Common myeloid progenitor, CD34-positive (primary cell): ENCODE measurements at places on chromosomes 7 and 10.

GRCh38 chr10:31401287-31401686 lies 82.3 kb downstream of the ZEB1 start:
- DNase-seq: no peak

- DNase-seq: no peak
These were observed 289.7 kb downstream of the PLXDC2 start for GRCh38 chr10:20105931-20106330.

- DNase-seq: peak; percentile 87
These were observed 48.0 kb downstream of the BRAF start for GRCh38 chr7:140876519-140877248.

DNA sequence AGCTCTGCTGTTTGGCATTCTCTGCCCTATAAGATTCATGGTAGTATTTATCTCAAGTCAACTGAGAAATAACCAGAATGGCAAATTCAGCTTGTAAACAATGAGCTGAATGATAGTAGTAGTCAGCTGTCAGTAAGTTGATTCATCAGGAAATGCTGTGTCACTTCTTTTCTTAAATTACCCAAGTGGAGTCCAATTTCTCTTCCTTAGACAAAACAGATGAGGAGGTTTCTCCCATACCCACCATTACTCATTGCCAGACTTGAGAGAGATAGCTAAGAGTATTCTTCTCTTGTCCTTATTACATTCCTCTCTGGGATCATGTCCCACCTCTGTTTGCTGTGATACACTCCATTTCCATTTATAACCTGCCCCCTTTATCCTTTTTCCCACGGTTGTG lies 159.8 kb upstream of the STEAP1 start:
- no peak for DNase-seq

- no peak for DNase-seq
These were observed 275.2 kb downstream of the POU6F2 start for GRCh38 chr7:39252916-39253315.

DNA sequence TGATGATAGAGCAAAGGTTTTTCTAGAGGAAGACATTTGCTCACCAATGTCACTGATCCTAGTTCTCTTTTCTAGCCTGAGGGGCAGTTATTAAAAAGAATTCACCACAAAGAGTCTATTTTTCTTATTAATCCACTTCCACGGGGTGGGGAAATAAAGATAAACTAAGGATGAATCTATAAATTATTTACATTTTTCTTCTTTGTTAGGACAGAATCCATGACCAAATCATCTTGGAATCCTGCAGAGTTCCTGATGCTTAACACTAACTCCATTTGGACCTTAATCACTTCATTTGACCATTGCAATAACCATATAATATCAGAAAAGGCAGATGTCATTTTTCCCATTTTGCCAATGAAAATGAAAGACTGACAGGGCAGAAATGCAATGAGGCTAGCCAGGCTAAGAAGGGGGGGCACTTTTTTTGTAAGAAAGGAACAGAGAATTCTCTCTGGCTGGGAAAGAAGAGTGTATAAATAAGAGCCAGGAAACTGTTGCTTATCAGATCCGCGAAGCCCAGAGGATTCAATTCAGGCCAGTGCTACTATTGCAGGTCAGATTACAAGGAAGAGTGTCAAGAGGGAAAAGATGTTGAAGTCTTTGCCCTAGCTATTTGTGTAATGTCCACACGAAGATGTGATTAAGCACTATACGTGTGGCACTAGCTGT lies 433.2 kb downstream of the TNS3 start:
- no peak for DNase-seq

- no peak for DNase-seq
These were observed 132.1 kb downstream of the CSTF2T start for GRCh38 chr10:51567271-51567670.

- peak; percentile 98 for DNase-seq
These were observed at the start of gene DHTKD1 for GRCh38 chr10:12068449-12069269. DHTKD1 (plus strand) TSS chr10:12068954; CDS start chr10:12069034, 80 bp downstream.

DNA sequence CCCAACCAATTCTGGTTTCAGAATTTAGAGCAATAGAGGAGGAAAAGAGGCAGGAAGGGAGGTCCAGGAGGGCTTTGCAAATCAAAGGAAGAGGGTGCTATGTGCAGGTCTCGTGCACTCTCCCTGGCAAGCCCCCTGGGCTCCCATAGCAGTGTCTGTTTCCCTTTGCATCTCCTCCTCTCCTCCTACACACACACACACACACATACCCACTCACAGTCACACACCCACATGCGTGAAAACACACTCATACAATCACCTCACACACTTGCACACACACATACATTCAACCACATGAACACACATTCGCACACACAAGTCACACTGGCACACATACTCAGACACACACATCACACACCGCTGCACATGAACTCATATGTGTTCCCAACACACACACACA lies 105.3 kb downstream of the OAT start:
- no peak for DNase-seq

- DNase-seq: peak; percentile 97
These were observed at the start of gene CALY for GRCh38 chr10:133336577-133337369. CALY (minus strand) TSS chr10:133336896; CDS start chr10:133328989, 7,907 bp downstream.

DNA sequence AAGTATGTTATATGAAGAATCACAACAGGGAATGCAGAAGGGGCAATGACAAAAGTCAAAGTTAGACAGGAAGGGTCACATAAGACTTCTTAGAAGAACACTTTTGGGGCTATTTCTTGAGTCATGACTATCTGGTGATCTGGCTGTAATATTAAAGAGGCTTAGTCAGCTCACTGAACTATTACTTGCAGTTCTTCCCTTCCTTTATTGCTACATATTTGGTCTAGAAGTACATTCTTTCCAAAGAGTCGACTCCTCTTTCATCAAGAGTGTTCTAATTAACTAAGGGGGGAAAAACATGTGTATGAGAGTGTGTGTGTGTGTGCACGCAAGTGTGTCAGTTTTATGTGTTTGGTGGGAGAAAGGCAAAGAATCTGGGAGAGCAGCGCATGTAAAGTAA lies 247.3 kb upstream of the LRRTM3 start:
- DNase-seq: no peak

- no peak for DNase-seq
These were observed 52.9 kb downstream of the BAMBI start for GRCh38 chr10:28730031-28730778.

DNA sequence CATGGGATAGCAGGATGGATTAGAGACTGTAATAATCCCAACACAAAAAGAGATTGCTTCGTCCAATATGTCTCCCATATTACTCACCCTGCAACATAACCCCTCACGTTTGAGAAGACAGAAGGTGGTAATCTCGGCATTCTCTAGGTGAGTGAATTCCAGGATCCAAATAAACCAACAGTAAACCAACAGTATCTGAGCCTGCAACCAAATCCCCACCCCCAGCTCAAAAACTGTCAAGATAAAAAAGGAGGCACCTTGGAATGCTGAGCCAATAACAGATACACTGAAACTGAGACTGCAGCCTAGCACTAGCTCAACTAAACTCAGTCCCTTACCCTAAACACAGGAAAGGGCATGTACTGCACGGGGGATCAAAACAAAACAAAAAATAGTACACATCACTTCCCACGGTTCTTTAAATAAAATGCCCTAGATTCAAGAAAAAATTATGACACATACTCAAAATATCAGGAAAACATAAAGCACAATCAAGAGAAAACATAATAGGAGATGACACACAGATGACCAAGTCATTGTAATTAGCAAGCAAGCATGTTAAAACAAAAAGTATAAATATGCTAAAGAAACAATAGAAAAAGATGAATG lies 28.0 kb downstream of the IPMK start:
- no peak for DNase-seq

DNA sequence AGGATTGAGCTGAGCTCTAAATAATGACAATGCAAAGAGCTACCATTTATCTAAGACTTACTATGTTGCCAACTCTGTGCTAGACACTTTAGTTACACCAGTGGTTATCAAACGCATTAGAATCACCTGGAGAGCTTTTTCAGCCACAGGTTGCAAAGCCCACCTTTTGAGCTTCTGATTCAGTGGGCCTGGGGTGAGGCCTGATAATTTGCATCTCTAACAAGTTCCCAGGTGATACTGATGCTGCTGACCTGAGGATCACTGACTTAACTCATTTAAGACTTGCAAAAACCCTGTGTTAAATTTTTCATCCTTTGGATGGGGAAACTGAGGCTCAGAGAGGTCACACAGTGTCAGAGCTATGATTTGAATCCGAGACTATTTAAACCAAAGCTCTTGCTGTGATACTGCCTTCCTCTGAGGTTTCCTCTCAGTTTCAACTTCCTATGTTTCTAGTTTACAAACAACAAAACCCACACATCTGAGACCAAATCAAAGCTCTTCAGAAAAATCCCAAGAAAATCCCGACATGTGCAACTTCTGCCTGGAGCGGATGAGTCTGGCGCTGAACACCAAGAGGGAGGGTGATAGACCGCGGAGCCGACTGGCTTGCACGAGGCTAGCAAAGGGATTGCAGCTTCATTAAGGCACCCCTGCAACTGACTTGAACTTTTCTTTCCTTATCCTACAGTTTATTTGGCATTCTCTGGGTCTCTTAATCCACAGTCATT lies 124.9 kb downstream of the CYP26A1 start:
- DNase-seq: no peak

DNA sequence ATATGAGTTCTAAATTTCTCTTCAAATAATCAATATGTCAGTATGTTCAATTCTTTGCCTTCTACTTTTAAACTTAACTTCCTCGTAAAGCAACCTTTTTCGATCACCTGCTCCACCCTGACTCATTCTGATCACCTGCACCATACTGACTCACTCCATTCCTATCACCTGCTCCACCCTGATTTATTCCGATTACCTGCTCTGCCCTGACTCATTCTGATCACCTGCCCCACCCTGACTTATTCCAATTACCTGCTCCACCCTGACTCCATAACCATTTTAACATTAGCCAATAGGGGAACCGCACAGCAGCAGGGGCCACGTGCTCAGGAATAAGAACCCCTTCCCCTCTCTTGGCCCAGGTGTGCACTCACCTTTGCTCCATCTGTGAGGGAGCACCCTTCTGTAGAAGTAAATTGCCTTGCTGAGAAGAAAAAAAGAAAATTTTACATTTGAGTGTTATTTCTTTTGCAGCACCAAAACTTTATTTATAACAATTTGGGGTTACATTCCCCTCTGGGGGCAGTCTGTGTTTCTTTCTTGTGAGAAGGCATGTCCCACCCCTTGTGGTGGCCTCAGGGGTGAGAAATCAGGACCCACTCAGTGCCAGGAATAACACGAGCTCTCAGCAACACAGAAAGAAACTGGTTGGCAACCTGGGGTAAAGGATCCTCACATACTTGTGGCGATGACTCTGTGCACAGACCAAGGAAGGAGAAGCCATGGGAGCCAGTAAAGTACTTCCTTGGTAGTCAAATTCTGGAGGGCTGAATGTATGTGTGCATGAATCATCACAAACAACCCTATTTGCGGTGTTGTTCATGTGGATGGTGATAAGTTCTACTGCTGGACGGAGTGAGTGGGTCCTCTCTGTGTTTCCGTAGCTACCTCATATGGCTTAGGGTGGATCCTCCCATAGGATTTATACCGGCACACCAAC lies 29.4 kb upstream of the PPP1R9A start:
- no peak for DNase-seq

- no peak for DNase-seq
These were observed 431.3 kb downstream of the GALNT17 start for GRCh38 chr7:71563276-71563675.

- peak; percentile 31 for DNase-seq
These were observed 45.7 kb downstream of the SEMA3C start for GRCh38 chr7:80873140-80873539.

GRCh38 chr7:98991141-98991540 lies 112.8 kb downstream of the TRRAP start:
- DNase-seq: no peak

- DNase-seq: no peak
These were observed 132.3 kb downstream of the DPY19L1 start for GRCh38 chr7:34904987-34905386.

DNA sequence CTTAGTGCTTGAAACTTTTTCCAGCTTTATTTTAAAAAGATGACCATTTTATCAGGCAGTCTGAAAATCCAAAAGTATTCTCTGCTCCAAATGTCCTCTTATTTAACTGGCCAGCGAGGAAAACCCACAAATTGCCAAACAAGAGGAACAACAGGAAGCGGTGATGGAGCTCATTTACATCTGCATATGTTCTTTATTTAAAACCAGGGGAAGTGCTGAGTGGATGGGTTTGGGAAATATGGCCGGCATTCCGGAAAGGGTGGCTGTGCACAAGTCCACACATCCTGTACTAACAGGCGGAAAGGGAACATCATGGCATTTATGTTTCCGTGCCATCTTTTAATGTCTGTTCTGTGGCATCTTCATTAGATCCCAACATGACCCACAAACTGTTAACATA lies 974.5 kb downstream of the LRMDA start:
- no peak for DNase-seq

DNA sequence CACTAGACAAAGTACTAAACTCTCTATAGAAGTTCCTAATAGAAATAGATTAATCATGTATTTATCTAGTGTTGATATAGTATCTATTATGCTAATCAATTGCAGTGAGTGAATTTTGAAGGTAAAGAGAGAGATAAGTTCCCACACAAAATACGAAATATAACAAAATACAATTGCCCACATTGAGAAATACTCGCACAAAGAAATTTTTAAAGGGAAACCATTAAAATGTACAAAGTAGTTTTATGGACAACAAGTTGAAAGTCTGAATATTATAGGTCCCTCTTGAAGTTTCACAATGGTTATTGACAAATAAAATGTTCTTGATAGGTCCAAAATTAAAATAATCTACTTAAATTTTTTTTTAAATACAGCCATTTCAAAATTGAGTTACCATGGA lies 1031.1 kb downstream of the SORCS1 start:
- DNase-seq: no peak

DNA sequence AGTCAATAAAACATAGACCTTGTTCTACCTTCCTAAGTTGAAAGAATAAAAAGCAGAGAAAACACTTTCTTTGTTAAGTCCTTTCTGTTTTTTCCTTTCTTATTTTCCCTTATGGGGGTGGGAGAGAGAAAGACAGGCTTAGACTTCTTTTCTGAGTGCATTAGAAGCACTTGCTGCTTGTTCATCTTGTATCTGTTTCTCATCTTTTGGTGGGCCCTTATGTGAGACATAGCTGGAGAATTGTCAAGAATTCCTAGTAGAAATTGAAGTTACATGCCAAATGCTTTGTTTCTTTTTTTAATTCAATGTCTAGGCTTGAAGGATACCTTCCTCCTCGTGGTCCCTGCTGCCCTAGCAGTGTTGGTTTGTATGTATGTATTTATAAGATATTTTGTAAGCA lies 6.7 kb downstream of the EIF4EBP2 start:
- no peak for DNase-seq

DNA sequence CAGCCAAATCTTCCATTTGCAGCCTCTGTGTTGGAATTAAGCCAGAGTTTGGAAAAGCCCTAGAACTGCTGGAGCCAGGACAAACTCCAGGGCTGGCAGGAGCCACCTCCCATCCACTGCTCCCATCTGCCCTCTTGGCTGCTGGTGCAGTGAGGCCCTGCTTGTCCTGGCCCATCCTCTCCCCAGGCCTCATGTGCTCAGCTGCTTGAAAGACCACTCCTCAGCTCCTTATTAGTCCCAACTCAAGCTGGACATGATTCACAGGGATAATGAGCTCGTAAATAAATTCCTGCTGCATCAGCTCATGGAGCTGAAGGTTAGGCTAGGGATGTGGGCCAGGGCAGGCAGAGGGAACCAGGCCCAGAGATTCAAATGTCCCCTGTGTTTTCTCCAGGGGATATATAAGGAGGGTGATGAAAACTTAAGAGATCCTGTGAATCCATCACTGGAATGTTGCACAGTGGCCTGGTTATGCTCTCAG lies 282.8 kb downstream of the RPS24 start:
- DNase-seq: no peak
